ENCODE measurements at places on chromosomes 11 and 22.

- DNase-seq = peak; percentile 37
These were observed 65.4 kb downstream of the MICAL2 start for GRCh38 chr11:12175694-12176241.

DNA sequence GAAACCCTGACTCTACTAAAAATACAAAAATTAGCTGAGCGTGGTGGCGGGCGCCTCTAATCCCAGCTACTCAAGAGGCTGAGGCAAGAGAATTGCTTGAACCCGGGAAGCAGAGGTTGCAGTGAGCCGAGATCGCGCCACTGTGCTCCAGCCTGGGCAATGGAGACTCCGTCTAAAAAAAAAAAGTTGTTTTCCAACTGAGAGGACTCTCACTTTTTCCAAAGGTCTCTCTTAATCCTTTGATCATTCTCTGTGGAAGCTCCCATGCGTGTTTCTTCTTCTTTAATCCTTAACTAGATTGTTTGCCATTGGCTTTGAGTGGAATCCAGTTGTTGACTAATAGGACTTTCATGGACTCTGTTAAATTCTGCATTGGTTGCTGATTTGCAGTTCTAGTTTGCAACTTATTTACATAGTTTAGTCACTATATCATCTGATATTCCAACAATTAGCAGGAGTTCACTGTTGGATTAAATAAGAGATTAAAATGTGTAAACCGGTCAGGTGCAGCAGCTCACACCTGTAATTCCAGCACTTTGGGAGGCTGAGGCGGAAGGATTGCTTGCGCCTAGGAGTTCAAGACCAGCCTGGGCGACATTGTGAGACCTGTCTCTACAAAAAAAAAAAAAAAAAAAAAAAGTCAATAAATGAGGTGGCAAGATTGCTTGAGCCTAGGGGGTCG, 79.7 kb downstream of the C22orf31 start:
- no peak for DNase-seq

DNA sequence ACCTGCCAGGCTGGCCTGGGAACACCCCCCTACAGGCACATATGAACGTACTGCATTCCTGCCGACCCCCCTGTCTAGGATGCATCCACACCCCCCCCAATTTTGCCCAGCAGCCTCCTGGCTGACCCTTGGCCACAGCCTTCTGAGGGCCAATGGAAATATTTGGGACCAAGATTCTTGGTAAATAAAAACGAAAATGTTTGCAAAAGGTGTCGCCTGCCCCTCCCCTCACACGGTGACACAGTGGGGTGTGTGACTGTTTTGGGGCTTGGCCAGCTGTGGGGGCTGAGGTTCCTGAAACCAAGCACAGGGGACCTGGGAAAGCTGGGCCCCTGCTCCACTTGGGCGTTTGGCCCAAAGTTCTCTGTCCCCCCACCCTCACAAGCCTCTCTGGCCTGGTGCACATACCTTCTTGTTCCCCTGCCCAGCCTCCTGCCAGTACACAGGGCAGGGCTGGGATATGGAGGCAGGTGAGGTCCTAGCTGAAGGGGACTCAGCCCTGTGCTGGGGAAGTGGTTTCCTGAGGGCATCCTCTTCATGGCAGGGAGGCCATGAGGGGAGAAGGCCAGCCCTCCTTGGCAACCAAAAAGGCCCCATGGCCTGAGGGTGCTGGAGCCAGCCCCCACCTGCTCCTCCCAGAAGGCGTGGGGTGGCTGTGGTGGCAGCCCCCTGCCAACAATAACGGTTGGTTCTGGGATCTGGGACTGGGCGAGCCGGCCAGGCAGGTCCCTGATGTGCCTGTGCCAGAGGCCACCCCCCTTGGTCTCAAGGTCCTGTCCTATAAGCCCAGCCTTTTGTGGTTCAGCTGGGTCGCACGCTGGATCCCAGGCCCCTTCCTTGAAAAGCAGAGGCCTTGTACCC, 2.1 kb upstream of the CRACR2B start:
- DNase-seq = no peak

DNA sequence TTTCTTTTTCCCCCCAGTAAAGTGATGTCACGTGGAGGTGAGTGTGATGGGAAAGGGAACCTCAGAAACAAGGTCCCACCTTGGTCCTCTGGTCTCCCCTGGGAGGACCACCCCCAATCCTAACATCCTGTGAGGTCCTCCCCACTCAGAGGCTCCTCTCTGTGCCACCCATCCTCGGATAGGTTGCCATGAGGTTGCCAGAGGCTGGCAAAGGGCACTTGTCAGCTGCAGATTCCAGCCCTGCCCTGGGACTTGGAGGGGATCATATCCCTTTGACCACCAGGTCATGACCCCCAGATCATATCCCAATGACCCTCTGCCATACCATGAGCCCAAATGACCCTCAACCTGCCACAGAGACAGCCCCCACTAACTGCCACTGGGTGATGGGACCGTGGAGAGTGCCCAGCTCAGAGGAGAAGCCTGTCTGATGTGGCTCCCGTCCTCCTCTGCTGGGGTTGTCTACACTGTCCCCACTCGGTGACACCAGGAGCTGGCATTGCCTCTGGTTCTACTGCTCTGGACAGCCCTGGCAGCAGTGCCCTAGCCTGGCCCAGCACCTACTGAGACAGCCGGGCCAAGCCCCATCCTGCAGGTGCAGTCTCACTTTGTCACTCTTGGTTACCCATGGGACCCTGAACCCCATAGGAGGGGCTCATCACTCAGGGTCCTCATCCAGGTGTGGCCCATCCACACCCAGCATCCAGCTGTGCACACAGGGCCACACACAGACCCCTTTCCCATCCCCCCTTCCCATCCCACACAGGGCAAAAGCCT, 90.2 kb upstream of the KCNQ1OT1 start:
- DNase-seq = peak; percentile 16

GRCh38 chr22:27466778-27467438, 334.6 kb downstream of the MN1 start:
- DNase-seq = no peak

All from activated naive CD4-positive, alpha-beta T cell treated with anti-CD3 and anti-CD28 coated beads, Interleukin-2, amount 10 ng/mL, durations not matched to agents 7 days and 5 days (primary cell).